NCI-H1694 treated with DMSO at 0.1 percent for 48 hours (cell line): ENCODE measurements at places on chromosomes 1 and 21.

- DNase-seq: no peak
Measured at GRCh38 chr1:54643736-54644135, 2.1 kb downstream of the MROH7 start.

GRCh38 chr1:243246916-243247315, 8.2 kb downstream of the CEP170 start:
- DNase-seq: no peak

- no peak for DNase-seq
Measured at GRCh38 chr1:107365527-107366240, 224.8 kb downstream of the NTNG1 start.

DNA sequence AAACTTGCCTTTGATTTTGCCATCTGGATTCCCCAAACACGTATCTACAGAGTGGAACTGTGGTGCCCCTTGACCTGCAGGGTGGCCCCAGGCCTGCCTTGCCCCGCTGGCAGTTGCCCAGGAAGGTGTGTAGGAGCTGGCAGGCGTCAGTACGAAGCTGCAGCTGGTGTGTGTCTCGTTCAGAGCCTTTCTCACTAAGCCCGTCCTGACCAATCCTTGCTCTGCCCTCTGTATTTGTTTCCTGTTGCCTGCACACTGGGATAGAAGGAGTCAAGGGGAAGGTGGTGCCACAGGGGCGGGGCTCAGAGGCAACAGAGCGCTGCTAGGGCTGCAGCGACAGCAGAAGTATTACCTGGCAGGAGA, 5.2 kb upstream of the VSIG8 start:
- DNase-seq: peak; percentile 68

GRCh38 chr1:201736707-201737320, 92.1 kb upstream of the IPO9 start:
- DNase-seq: no peak

DNA sequence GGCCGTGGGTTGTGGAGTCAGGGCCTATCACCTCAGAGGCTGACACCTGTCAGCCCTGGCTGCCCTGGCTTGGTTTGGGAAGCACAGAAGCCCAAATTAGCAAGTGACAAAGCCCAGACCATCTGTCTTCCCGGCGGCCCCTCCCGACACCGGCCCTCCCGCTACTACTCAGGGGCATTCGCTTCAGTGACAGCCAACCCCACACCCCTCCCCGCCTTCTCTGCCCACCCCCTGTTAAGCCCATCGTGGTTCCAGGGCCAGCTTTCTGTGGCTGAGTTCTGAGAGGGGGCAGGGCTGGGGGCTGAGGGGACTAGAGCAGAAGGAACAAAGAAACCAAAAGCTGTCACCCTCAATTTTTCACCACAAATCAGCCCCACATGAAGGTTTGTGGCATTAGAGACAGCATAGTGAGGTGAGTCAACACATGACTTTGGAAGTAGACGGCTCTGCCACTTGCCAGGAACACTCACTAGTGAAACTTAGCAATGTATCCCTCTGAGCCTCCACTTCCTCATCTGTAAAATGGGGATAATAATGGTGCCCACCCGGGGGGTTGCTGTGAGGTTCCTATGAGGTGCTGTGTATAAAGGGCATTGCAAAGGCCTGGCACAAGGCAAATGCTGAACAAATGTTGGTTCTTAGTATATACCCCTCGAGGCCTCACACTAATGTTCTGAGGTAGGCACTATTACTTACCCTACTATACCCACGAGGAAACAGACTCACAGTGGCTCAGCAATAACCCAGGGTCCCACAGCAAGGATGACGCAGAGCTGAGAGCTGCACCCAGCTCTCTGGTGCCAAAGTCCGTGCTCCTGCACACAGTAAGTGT, 5.2 kb upstream of the TNNI1 start:
- DNase-seq: peak; percentile 81

DNA sequence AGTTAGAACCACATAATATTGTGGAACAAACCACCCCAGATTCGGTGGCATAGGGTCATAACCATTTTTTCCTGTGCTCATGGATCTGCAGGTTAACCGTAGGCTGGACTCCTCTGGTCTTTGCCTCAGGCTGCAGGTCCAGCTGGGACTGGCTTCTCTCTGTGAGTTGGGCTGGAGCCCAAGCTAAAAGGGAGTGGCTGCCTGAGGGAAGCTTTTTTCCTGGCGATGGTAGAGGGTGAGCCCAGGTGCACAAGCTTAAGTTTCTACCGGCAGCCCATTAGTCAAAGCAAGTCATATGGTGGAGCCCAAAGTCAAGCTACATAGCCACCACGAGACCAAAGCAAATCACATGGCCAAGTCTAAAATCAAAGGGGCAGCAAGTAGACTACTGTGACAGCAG, 13.8 kb downstream of the EPHX4 start:
- DNase-seq: no peak

DNA sequence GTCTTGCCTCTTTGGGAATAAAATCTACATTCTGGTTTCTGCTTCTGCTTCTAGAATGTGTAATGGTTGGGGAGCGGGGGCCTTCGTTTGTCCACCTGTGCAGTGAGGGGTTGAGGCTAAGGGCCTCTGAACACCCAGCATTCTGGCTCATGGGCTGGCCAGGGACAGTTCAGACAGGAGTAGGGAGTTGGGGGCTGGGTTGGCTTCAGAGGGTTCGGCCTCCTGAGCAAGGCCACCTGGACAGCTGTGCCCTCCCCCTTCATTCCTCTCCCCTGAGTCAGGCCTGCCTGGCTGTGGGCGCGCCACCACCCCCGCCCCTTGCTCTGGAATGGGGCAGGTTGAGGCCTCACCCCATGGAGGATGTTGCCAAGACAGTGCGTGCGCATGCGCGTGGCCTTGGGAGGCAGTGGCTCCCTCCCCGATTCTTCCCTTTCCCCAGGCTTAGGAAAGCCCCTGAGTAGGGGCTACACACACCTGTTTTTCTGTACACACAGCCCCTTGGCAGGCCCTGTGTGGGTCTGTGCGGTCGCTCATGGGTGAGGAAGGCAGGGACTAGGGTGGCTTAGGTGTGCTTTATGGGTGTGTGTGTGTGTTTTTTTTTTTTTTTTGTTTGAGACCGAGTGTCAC, 57.0 kb downstream of the YARS1 start:
- no peak for DNase-seq

DNA sequence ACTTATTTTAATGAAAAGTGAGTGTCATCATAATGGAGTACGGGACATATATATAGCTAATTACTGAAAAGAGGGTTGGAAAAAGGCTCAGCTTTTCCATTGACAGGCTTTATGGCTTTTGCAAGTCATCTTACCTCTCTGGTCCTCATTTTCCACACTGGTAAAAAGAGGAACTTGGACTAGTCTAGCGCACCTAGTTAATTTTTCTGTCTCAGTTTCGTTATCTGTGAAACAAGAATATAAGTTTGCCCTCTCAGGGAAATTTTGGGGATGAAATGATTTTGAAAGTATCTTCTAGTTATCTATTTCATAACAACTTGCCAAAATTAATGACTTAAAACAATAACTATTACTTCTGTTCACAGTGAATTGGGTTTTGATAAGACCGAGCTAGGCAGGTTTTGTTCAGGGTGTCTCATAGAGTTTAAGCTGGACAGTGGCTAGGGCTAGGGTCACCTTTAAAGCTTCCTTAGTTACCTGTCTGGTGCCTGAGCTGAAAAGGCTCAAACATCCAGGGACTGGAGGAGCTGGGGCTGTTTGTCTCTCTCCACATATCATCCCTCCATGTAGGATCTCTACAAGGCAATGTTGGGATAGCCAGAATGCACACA, 91.7 kb downstream of the TYW3 start:
- no peak for DNase-seq

DNA sequence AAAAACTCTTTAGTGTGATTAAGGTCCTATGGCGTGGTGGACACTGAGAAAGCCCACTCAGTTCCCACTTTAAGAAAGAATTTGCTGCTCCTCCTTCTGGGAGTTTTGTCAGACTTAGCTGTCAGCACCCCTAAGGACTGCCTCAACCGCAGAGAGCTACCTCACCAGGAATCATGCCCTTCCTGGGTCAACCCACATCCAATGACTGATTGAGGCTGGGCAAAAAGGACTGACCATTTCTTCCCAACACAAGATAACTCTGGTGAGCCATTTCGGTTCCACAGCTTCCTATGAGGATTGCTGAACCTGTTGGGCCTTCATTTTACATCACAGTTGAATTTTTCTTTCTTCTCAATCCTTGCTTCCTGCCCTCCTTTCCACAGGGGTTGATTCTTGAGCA, 197.9 kb downstream of the NCAM2 start:
- DNase-seq: no peak

DNA sequence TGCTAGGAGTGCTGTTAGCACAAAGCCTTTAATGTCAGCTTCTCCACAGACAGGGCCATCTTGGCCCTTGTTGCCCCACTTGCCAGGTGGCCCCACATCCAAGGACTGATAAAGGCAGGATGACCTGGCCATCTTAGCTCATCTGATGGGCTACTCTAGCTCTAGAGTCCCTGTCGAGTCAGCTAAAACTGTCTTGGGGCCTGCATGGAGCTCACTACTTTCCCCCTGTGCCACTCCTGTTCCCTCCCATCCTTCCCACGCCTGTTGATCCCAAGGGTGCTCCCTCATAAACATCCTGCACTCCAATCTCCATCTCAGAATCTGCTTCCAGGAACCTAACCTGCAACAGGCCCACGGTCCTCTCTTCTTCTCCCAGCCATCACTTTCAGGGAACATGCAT, 652 bp upstream of the GPX7 start:
- DNase-seq: no peak

DNA sequence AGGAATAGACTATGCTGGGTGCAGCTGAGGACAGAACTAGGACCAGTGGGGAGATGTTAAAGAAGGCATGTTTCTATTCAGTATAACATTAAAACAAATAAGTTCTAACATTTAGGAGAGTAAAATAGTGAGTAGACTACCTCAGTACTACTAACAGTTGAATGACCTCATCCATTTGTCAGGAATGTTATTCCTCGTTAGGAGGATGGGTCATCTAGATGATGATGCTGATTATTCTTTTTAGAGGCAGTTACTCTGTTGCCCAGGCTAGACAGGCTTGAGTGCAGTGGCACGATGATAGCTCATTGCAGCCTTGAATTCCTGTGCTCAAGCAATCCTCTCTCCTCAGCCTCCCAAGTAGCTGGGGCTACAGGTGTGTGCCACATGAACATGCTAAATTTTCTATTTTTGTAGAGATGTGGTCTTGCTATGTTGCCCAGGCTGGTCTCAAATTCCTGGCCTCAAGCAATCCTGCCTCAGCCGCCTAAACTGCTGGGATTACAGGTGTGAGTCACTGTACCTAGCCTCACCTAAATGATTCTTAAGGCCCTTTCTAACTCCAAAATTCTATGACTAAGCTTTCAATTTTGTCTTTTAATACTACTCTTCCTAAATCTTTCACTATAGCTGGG, 9.3 kb downstream of the EEIG2 start:
- no peak for DNase-seq
